Chondrocyte (in vitro differentiated cells): ENCODE measurements at places on chromosomes 13 and 19.
A peak's percentile ranks its signal among the peaks of the same experiment; 100 is the strongest.

DNA sequence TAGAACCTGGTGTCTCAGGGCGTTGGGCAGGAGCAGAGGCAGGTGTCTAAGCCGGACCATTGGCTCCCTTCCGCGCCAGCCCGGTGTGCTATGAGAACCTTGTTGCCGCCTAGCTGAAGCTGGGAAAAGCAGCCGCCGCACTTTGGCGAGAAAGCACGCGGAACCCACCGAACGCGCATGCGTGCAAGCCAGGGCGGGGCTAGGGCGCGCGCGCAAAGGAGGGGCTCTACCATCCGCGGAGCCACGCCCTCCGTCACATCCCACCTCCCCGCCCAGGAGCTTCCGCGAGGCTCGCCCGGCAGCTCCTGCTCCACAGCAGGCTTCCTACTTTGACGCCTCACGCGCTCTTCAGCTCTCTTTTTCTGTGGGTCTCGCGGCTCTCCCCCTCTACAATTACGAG, 51.3 kb downstream of the WDR87 start:
- H3K4me1 ChIP-seq, result no peaks in the 10 kb centered on the region
- no peak overlapping the region for H3K27ac ChIP-seq
- no peak overlapping the region for H3K4me3 ChIP-seq
- H3K36me3 ChIP-seq, result no peaks in the 10 kb centered on the region
- DNase-seq, result no peak

DNA sequence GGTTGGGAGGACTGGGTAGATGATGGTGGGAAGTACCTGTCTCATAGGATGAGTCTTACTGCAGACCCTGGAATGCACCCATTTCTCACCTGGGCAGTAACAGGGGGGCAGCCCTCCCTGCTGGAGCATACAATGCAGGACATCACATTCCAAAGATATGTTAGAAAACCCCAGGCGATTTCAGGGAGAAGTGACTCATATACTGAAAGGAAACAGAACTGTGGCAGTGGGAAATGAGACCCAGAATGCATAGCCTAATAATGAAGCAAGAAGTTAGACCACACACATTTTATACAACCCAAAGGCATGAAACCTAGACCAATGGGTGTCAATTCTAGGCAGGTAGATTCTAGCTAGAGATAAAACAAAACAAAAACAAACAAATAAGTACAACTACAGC, 402.7 kb downstream of the IRS2 start:
- no peaks in the 10 kb centered on the region for H3K27me3 ChIP-seq
- H3K4me1 ChIP-seq, result peaks cover 52% of the 10 kb centered on the region
- no peak for DNase-seq
- no peaks in the 10 kb centered on the region for H3K36me3 ChIP-seq

DNA sequence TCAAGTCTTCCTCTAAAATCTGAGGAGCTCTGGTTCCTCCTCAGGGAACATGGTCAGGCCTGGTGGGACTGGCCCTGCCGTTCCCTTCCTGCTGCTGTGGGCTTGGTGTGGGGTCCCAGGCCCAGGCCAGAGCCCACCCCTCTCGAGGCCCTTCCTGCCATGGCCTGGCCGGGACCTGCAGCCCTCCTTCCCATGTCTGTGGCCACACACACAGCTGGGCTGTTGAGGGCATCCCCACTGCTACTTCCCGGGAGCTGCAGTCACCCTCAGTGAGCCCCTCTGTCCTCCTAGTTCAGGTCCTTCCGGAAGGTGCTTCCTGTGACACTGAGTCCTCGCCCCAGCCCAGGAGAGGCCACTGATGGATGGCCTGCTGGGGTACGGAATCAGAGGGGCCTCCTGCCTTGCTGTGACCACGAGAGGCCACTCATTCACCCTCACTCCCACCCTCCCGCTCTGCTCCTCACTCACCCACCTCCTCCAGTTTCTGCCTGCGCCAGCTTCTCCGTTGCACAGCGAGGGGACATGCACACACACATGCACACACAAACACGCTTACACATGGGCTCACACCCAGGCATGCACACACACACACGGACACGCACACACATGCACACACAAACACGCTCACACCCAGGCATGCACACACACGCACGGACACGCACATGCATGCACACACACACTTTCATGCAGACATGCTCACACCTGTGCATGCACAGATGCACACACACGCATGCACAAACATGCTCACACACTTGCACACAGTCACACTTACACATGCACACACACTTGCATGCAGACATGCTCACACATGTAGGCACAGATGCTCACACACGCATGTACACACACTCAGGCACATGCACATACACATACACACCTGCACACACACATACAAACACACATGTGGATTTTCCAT, 7.3 kb upstream of the MCF2L start:
- no peaks in the 10 kb centered on the region for H3K36me3 ChIP-seq
- H3K27me3 ChIP-seq, result peaks cover 27% of the 10 kb centered on the region
- H3K4me3 ChIP-seq, result no peak overlapping the region
- H3K4me1 ChIP-seq, result peaks cover 12% of the 10 kb centered on the region

- H3K4me1 ChIP-seq, result no peaks in the 10 kb centered on the region
- no peaks in the 10 kb centered on the region for H3K36me3 ChIP-seq
- no peaks in the 10 kb centered on the region for H3K27me3 ChIP-seq
- no peak overlapping the region for H3K27ac ChIP-seq
Observed at GRCh38 chr13:97414392-97414791, 19.6 kb upstream of the RAP2A start.

DNA sequence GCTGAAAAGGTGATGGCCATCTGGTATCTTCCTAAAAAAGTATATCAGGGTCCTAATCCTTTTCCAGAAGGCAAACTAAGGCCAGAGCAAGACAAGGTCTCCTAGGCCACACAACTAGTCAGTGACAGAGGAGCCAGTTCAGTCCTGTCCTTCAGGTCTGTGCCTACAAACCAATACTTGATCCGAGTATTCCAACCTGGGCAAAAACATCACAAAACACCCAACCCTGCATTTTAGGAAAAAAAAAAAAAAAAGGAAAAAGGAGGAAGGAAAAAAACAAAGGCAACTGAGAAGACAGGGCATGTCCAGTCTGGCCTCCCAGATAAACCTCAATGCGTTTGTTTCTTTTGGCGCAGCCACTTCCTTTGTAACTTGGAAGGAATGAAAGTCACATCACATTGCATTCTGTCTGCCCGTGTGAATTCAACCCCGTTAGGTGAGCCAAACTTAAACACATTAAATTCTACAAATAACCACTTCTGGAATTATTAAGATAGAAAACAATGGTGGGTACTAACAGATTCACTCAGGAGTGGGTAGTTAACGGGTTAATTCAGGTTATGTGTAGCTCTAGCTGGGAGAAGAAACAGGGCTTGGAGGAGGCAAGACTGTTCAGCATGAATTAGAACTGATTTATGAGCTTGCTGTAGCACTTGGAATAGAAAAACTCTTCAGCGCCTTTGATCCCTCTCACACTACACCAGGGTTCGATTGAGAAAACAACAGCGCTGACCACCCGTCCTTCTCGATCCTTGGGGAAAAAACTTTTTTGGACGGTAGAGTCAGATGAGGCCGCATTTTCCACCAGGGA, 43.0 kb upstream of the HNRNPA1L2 start:
- H3K36me3 ChIP-seq, result no peaks in the 10 kb centered on the region
- H3K4me1 ChIP-seq, result peaks cover 19% of the 10 kb centered on the region
- H3K27ac ChIP-seq, result peak overlapping the region; percentile 90
- H3K27me3 ChIP-seq, result no peaks in the 10 kb centered on the region
- peak overlapping the region; percentile 79 for H3K4me3 ChIP-seq

GRCh38 chr13:84136582-84136981, 254.3 kb upstream of the SLITRK1 start:
- H3K27ac ChIP-seq, result no peak overlapping the region
- no peaks in the 10 kb centered on the region for H3K4me1 ChIP-seq
- no peaks in the 10 kb centered on the region for H3K36me3 ChIP-seq
